Fibroblast of lung (primary cell): ENCODE measurements at places on chromosomes 2 and 18.

- DNase-seq: peak; percentile 99
Observed at GRCh38 chr2:189153619-189154018, 25.9 kb downstream of the COL5A2 start.

GRCh38 chr2:8622924-8623465 lies 58.9 kb upstream of the ID2 start:
- no peak for DNase-seq

- DNase-seq: no peak
Observed at GRCh38 chr2:19072161-19072560, 286.3 kb downstream of the OSR1 start.

GRCh38 chr2:207296265-207296948 lies 130.7 kb upstream of the KLF7 start:
- peak; percentile 24 for DNase-seq

DNA sequence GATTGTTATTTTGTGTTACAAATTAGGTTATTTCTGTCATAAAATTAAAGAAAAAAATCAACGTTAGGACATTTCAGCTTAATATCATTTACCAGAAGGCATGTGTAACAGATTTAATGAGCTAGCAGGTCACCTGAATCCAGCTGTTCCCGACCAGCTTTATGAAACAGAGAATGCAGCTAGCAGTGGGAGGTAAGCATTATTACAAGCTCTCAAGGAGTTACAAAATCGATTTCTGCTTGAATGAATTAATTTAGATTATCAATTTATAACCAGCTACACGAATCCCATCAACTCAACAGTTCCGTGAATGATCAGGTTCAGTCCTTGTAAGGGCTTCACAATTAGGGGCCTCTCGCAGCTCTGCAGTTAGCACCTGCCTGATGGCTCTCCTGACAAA lies 211.9 kb downstream of the PTGR3 start:
- DNase-seq: no peak

GRCh38 chr2:170530284-170530745 lies 184.8 kb upstream of the SP5 start:
- DNase-seq: peak; percentile 74

DNA sequence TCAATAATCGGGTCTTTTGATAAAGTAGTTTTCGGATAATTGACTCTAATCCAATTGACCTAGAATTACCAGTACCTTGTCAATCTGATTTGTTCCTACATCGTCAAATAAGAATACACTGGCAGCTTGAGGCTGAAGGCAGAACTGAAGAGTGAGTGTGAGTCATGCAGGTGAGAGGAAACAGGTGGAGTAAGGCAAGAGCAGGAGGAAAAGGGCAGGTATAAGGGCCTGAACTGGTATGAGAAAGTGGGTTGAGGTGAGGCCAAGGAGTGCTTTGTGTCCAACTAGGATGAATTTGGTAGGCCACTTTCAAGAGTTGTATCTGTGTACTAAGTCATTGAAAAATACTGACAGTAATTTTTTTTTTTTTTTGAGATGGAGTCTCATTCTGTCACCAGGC lies 186.0 kb downstream of the ZNF385B start:
- no peak for DNase-seq
